LHCN-M2 (cell line): ENCODE measurements at places on chromosomes 1 and 21. TPM values are rescaled to one million over a fixed set of nuclear protein-coding genes. Genes with fewer than 3 reads are reported as not detected.

DNA sequence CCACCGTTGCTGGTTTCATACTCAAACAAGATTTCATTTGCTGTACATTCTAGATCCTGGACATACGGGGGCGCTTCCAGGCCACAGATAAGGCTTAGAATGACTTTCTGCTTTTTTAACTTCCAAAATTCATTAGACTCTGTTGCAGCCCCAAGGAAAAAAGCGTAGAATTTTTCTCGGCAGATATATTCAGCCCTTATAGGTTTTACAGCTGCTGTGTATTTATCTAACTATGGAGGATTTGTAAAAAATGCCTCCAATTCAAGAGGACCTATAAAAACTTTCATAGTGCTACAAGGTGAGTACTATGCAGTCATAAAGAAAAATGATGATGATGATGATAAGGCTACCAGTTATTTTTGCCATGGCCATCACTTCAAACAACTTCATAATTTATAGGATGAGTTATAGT is 51.6 kb downstream of the SLC30A10 start:
- DNase-seq = peak; percentile 9

GRCh38 chr1:169507413-169507812 is 21.7 kb upstream of the SLC19A2 start:
- DNase-seq = no peak

The KLF17 gene
- 0.11 and 0.19 TPM in 2 replicates for total RNA-seq

The ITGB3BP gene
- 22.1 and 24.9 TPM in 2 replicates for total RNA-seq

The CAPN2 gene
- total RNA-seq = 642 and 718 TPM in 2 replicates

- DNase-seq = no peak
These were observed 249.4 kb upstream of the B3GALT2 start for GRCh38 chr1:193435781-193436180.

GRCh38 chr1:231990388-231990787 is 363.8 kb downstream of the DISC1 start:
- DNase-seq = no peak

DNA sequence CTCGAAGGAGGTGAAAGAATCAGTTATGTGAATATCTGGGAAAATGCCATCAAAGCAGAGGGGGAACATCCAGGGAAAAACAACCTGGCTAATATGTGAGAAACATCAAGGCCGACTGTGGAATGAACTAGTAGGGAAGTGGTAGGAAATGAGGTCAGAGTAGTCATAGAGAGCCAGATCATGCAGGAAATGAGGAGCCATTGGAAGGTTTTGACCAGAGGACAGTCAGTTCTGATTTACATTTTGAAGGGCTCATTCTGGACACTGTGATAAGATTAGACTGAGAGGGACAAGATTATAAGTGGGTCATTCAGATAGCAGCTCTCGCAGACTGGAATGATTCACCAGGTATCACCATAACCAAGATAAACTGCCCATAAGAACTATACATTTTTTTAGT is 63.7 kb downstream of the SYT14 start:
- DNase-seq = peak; percentile 15

The NPR1 gene
- not detected in 2 replicates for total RNA-seq

- DNase-seq = no peak
These were observed 12.2 kb downstream of the LORICRIN start for GRCh38 chr1:153271711-153272110.

The OLFM3 gene
- not detected in 2 replicates for total RNA-seq

GRCh38 chr1:90821152-90821787 is 104.2 kb upstream of the BARHL2 start:
- DNase-seq = no peak
